ENCODE measurements at places on chromosomes 7 and 10.

- no peak for DNase-seq
Observed at GRCh38 chr10:75107756-75108683, 3.4 kb upstream of the SAMD8 start.

DNA sequence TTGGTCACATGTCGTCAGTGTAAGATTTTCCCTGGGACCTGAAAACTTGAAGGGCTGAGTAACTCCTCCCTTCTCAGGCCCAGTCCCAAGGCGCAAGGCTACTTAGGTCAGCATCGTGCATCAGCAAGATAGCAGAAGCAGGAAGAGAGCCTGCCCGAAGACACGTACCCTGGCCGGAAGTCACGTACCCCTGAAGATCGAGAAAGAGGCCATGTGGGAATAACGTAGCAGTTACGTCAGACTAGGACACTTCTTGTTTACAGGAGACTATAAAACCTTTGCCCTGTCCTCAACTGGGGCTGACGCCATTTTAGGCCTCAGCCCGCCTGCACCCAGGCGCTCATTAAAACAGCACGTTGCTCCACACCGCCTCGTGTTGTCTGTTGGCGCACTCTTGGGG, 114.3 kb upstream of the GALNT17 start:
- DNase-seq: no peak

GRCh38 chr10:6204063-6204340, 1.3 kb downstream of the PFKFB3 start:
- no peak for DNase-seq

DNA sequence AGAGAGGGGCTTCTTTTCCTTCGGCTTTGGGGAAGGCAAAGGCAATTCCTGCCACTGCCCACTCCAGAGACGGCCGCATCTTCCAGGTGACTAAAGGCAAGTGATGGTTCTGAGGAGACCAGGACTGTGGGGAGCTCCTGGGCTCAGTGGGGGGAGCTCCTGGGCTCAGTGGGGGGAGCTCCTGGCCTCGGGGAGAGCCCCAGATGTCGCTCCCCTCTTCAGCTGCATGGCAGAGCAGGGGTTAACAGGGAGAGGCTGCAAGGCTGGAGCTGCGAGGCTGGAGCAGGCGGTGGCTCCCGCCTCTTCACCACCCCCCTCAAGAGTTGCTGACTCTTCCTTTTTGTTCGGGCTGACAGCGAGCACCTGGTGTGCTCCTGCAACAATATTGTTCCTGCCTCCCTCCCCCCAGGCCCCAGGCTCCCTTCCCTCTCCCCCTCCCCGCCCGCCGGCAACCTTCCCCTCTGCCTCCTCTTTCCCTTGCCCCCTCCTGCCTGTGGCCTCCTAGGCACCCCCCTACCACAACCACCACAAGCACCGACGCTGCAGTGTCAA, 56.3 kb upstream of the LBX1 start:
- no peak for DNase-seq

DNA sequence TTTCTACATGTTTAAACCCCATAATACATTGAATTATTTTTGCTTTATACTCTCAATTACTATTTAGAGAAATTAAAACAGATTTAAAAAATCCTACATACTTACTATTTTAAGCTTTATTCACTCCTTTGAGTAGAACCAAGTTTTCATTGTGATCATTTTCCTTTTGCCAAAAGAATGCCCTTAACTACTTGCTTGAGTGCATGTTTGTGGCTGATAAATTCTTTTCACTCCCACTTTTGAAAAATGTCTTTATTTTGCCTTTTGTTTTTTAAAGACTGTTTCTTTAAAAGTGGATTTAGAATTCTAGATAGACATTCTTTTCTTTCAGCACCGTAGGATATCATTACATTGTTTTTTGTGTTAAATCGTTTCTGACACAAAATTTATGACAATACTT, 22.3 kb upstream of the AGR3 start:
- DNase-seq: no peak

DNA sequence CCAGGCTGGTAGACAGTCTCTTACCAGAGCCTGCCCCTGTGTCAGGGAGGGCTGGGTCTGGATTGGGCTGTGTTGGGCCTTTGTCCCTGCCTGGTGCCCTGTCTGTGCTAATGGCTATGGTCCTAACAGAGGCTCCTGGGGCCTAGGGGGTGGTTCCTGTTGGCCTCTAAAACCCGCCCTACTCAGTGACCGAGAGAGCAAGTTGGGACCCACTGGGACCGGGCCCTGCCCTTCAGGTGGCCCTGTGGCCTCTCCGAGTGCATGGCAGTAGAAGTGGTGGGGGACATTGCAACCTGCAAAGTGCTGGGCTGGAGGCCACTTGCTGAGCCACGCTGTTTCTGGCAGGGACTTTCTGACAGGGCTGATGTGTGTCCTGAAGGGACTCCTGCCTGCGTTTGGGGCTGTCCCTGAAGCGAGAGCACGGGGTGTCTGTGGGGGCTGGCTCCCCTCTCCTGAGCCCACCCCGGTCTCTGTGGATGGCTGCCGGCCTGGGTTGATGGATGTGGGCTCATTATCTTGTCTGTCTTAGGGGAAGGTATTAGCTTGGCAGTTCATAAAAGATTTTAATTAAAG, 56.2 kb downstream of the GLRX3 start:
- no peak for DNase-seq

DNA sequence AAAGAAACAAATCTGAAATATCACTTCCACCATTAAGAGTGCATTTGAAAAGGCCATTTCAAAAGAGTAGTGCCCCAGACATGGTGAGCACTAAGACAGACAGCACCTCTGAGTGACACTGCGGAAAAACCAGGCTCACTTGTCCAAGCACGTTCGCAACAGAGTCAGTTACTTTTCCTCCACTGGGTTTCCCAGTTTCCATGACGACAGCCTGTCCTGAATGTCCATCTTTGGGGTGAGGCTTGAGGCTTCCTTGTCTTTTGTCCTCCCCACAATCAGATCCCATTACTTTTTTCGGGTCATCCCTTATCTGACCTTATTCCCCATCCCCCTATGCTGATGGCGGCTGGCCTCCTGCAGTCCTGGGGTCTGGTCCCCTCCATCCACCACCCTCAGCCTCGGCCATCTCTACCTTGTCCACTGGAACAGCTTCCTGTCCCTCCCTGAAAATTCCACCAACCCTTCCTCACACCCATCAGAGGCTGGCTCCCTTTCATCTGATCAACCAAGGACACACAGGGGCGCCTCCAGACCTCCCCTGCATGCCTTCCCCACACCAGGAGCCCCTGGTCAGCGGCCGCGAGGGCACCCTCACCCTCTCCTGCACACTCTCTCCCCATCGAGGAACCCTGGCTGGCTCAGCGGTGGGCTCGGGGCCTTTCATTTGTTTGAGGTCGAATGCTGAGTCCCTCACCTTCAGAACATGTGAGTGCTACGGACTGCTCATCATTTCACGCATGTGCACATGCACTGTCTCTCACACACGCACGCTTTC, 363.6 kb downstream of the DNAJB6 start:
- DNase-seq: no peak

GRCh38 chr7:36739351-36739750, 15.1 kb upstream of the AOAH start:
- DNase-seq: no peak

DNA sequence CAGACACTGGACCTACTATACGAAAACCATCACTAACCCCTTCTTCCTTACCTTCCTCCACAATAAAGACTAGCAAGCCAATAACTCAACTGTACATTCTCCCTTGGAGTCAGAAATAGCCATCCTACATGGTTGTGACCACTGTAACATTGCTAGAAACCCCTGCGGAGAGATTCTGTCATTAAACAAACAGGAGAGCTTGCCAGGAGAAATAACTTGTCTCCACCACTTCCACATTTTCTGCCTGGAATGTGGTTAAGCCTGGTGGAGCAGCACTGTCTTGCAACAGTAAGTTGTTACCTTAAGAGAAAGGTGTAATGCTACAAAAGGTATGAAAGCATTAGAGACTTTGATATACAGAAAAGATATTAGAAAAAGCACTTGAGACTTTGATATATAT, 45.8 kb downstream of the THSD7A start:
- DNase-seq: no peak

DNA sequence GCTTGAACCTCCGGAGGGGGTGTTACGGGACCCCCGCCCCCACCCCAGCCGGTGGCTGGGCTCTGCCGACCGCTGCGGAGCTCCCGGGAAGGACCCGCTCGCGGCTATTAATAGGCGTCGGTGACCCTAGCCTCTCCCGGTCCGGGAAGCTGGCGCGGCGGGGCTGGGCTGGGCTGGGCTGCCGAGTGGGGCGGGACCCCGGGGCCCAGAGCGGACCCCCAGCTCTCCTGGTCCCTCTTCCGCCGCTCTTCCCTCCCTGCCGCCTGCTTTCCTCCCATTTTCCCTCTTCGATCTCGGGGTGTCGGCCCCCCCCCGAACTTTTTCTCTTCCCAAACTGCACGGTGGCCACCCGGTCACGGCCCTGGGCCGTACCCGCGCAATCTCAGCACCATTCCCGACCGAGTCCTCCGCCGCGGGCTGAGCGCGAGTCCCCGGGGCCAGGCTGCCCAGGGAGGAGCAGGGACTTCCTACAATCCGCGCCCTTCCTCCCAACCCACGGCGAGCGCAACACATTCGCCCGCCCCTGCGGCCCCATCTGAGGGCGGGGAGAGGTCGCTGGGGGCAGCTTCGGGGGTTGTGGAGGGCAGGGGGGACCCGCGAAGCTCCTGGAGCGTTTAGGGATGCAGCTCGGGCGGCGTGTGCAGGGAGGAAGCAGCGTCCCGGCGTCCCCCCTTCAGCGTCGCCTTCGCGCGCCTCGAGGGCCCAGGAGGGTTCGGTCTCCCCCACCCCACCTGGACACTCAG, 3.1 kb upstream of the ELFN1 start:
- no peak for DNase-seq

- no peak for DNase-seq
Observed at GRCh38 chr10:28307267-28307666, 4.4 kb upstream of the MPP7 start.

DNA sequence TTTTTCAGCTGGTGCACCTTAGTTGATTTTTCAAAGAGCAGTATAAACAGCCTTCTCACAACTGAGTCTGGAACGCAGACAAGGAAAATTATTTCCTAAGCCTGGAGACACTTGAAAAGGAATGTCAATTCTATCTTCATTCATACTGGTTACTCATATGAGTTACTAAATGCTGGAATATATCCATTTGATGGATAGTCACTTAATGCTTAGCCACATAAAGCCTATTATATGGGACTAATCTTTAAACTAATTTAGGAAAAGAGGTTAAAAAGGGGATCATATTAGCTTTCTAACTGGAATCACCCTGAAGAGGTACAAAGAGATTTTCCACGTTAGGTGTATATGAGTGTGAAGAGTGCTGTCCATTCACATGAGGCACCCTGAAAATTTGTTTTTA, 1.7 kb upstream of the HOXA4 start:
- no peak for DNase-seq

GRCh38 chr10:84294766-84295447, 33.5 kb upstream of the CCSER2 start:
- no peak for DNase-seq

- no peak for DNase-seq
Observed at GRCh38 chr7:105268511-105269392, 120.0 kb downstream of the SRPK2 start.

DNA sequence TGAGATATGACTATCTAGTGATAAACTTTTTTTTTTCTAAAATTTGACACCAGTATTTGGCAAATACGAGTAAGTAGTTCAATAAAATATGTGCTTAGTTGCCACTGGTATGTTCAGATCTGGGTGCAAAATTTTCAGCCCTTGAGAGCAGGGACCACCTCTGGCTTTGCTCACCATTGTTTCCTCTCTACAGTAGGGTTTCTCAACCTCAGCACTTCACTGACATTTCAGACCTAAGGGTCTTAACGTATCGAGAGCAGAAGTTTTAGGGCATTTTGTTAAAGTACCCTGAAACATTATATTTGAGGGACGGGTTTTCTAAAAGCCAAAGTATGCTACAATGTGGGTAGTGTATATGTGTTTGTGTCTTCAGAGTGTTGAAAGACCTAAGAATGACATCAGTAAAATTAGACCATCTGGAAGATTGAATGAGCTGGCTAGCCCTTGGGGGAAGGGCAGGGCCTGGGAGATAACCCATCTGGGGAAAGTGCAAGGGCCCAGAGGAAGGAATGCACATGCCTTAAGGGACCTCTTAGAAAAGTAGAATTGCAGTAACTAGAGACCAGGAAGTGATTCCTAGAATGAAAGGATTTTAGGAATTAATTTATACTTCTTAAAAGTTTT, 11.8 kb downstream of the BZW2 start:
- no peak for DNase-seq

DNA sequence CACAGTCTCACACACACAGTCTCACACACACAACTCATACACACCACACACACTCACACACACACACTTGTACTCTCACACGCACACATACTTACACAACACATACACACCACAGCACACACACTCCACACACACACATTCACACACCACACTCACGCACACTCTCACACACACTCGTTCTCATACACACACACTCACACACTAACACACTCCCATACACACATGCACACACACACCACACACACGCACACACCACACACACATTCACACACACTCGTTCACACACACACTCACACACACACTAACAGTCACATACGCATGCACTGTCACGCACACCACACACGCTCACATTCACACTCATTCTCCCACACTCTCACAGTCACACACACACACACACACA, 109.8 kb downstream of the PRLHR start:
- no peak for DNase-seq

DNA sequence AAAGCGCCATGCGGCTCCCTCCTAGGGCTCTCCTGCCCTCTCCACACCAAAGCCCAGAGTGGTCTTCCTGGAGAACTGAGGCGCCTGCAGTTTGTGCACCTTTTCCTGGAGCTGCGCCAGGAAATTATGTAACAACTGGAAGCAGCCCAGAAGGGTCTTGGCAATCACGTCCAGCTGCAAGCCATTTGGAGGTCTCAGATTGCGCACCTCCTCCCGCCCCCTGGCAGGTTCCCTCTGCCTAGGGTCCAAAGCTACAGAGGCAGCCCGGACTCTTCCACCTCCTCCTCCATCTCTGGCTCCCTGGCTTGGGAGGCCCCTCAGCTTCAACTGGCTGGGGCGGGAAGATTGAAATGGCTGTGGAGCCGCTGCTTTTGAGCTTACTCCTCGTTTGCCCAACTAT, 34.0 kb upstream of the SFTPD start:
- no peak for DNase-seq

GRCh38 chr10:18261063-18261610, 120.9 kb downstream of the CACNB2 start:
- no peak for DNase-seq

- DNase-seq: no peak
Observed at GRCh38 chr10:103153302-103154197, 39.5 kb downstream of the NT5C2 start.

- DNase-seq: no peak
Observed at GRCh38 chr10:44587488-44588318, 202.8 kb upstream of the CXCL12 start.

- DNase-seq: no peak
Observed at GRCh38 chr10:126349676-126350075, 38.6 kb downstream of the ADAM12 start.

DNA sequence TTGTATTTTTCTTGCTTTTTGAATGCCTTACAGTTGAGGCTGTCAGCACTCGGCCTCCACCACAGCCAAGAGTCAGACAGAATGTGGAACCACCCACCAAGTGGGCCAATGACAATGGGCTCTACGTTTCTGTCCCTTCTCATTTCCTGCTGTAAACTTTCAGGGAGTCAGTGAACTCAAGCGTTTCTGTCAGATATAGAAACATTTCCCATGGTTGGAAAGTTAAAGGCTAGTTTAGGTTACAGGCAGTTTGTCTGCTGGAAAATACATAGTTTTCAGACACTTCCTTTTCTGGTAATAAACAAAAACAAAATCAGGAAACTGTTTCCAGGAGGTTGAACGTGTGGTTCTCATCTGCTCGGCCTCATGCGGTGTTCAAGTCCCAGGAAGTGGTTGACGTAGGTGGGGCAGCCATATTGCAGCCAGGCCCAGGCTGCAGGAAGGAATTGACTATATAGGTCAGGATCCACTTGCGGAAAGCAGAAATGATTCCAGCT, 245.1 kb downstream of the CAMK1D start:
- no peak for DNase-seq
